ENCODE measurements at places on chromosomes 3 and 15. TPM values are rescaled to one million over a fixed set of nuclear protein-coding genes. Genes with fewer than 3 reads are reported as not detected.

ARRDC4 gene
- 0.37 TPM for total RNA-seq

USP4 gene
- 122 TPM for total RNA-seq

TMEM207 gene
- total RNA-seq = not detected

COPG1 gene
- total RNA-seq = 90.4 TPM

UCN2 gene
- total RNA-seq = not detected

SPESP1 gene
- not detected for total RNA-seq

SOX2 gene
- total RNA-seq = not detected

GRCh38 chr3:48566401-48566760 lies 2.8 kb upstream of the UCN2 start:
- no peak overlapping the region for H3K27ac ChIP-seq
- no peak overlapping the region for H3K4me3 ChIP-seq

- H3K36me3 ChIP-seq = no peaks in the 10 kb centered on the region
- H3K4me3 ChIP-seq = no peak overlapping the region
- no peak for DNase-seq
- no peaks in the 10 kb centered on the region for H3K27me3 ChIP-seq
- H3K4me1 ChIP-seq = no peaks in the 10 kb centered on the region
Observed at GRCh38 chr3:184465883-184466412, 86.1 kb downstream of the CHRD start.

DNA sequence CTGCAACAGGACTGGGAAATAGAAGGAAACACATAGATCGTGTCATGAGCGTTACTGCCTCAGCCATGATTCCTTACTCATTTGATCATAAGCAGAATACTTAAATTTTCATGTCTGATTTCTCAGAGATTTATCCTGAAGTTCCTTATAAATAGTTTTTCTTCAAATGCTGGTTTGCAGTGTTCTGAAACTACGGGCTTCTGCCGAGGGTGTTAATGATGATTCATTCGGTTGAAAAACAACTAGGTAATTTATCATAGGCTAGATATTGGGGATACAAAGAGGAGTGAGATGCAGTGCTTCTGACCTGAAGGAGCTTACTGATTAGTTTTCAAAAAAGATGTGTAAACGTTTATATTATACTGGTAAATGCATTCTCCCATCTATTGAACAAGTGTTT lies 428.9 kb downstream of the NLGN1 start:
- H3K27ac ChIP-seq = no peak overlapping the region
- H3K36me3 ChIP-seq = no peaks in the 10 kb centered on the region
- no peak for DNase-seq
- no peaks in the 10 kb centered on the region for H3K27me3 ChIP-seq
- no peak overlapping the region for H3K4me3 ChIP-seq
- H3K4me1 ChIP-seq = no peaks in the 10 kb centered on the region

DNA sequence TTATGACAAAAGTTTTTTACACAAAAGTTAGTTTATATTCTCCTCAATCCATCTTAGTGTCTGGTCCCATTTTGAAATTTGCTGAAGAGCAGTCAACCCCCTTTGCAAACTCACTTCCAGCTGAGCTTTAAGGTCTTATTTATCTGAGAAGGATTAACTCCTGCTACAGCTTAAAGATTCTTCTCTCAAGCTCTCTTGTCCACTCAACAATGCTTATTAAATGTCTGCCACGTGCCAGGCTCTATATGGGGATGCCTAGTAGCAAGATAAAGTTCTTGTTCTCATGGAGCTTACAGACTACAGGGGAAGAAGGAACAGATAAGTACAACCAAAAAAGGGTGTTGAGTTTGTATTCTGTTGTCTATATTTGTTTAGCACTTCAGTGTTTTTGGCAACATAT lies 18.7 kb downstream of the TMPRSS7 start:
- H3K27ac ChIP-seq = no peak overlapping the region
- H3K4me3 ChIP-seq = no peak overlapping the region
- no peaks in the 10 kb centered on the region for H3K4me1 ChIP-seq
- DNase-seq = no peak

- DNase-seq = peak; percentile 54
- peaks cover 84% of the 10 kb centered on the region for H3K36me3 ChIP-seq
- peaks cover 39% of the 10 kb centered on the region for H3K4me1 ChIP-seq
Observed at GRCh38 chr3:70982700-70983140, 600.8 kb downstream of the FOXP1 start.

- no peaks in the 10 kb centered on the region for H3K36me3 ChIP-seq
- no peak overlapping the region for H3K27ac ChIP-seq
Observed at GRCh38 chr3:120441776-120442175, 9.0 kb downstream of the FSTL1 start.

GRCh38 chr3:48219543-48219942 lies 3.8 kb upstream of the CAMP start:
- no peaks in the 10 kb centered on the region for H3K4me1 ChIP-seq
- H3K27ac ChIP-seq = no peak overlapping the region
- DNase-seq = no peak
- no peaks in the 10 kb centered on the region for H3K27me3 ChIP-seq
- H3K36me3 ChIP-seq = no peaks in the 10 kb centered on the region
- no peak overlapping the region for H3K4me3 ChIP-seq

DNA sequence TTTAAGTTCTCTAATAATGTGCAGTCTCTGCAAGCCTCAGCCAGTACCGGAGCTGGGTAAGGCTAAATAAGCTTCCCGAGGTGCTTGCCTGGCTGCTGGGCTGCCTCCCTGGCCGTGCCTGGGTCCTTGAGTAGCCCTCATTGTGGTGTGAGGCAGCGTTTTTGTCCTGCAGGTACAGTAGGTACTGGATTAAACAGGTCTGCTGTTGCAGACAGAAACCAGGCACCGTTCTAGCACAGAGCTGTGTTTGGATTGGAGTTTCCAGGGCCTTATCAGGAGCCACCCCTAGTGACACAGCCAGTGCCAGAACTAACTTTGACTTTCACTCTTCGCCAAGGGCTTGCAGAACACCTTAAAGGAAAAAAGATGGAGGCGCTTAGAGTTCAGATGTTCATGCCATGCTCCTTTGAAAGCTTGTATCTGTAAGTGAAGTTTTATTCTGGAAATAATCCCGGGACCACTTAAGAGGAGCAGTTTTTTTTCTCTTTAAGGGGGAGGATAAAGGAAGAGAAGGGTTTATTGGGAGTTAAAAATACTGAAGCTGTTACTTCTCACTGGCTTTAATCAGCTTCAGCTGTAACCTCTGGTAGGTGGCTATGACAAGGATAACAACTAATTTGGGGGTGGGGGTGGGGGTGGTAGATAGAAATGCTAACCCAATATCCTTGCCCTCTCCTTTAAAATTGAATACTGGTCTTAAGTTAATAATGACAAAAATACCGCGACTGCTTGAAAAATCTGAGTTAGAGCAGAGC lies 126.8 kb downstream of the MITF start:
- no peaks in the 10 kb centered on the region for H3K4me1 ChIP-seq
- H3K27ac ChIP-seq = no peak overlapping the region
- peaks cover 2% of the 10 kb centered on the region for H3K27me3 ChIP-seq
- H3K4me3 ChIP-seq = no peak overlapping the region
- no peak for DNase-seq

- no peak for DNase-seq
- no peaks in the 10 kb centered on the region for H3K4me1 ChIP-seq
- H3K27ac ChIP-seq = no peak overlapping the region
- no peaks in the 10 kb centered on the region for H3K27me3 ChIP-seq
Observed at GRCh38 chr3:126266291-126266840, 86.0 kb upstream of the ALDH1L1 start.

DNA sequence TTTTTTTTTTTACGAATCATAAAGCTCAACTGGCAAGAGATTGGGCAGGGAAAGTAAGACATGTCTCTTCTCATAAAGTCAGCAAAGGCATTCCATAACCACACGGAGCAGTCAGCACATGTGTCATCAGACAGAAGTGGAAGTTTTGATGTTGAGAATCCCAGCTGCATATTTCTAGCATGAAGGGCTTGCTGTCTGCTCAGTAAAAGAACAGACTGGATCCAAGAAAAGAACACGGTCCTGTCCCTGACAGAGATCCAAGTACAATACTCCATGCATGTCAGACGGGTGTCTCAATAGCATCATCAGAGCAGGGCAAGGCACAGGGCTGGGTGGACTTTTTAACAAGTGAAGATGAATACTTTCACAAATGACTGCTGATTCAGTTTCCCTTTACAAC lies 38.2 kb downstream of the ABI3BP start:
- H3K4me3 ChIP-seq = no peak overlapping the region
- no peaks in the 10 kb centered on the region for H3K4me1 ChIP-seq
- H3K36me3 ChIP-seq = no peaks in the 10 kb centered on the region
- no peaks in the 10 kb centered on the region for H3K27me3 ChIP-seq

DNA sequence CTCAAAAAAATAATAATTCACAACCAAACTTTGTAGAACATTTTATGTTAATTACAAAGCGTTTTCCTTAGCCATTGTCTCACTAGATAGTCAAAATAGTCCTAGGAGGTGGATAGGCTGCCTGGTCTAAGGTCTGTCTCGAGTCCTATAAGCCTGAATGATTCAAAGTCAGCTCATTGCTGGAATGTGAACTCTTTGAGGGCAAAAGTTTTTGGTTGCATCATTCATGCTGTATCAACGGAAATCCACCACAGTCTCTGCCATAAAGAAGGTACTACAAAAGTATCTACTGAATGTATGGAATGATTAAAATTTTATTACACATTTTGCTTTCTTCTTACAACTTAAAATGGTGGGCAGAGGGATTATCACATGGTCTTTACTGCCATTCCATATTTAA lies 387.3 kb upstream of the RARB start:
- no peak overlapping the region for H3K27ac ChIP-seq
- H3K27me3 ChIP-seq = no peaks in the 10 kb centered on the region
- no peaks in the 10 kb centered on the region for H3K4me1 ChIP-seq
- H3K36me3 ChIP-seq = no peaks in the 10 kb centered on the region
- DNase-seq = no peak
- H3K4me3 ChIP-seq = no peak overlapping the region

- H3K36me3 ChIP-seq = no peaks in the 10 kb centered on the region
- no peaks in the 10 kb centered on the region for H3K4me1 ChIP-seq
- no peak overlapping the region for H3K4me3 ChIP-seq
- DNase-seq = no peak
Observed at GRCh38 chr3:98500019-98500418, 2.5 kb downstream of the OR5K2 start.

DNA sequence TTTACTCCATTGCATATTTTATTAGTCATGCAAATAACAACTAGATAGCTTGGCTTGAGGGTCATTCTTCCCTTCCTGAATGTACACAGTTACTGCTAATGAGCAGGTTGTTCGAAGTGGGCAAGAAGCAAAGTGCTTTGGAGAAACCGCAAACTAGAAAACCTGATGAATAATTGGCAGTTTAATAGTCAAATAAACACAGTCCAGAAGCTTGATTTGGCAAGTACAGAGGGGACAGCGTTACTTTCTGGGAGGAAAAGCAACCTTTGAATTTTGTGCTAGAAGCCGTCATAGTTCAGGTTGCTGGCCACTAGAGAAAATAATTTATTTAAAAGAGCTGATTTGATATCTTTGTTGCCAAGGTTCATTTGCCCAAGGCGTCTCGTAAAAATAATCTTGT lies 94.9 kb downstream of the MFSD1 start:
- H3K4me3 ChIP-seq = no peak overlapping the region
- H3K27ac ChIP-seq = no peak overlapping the region
- no peak for DNase-seq
- no peaks in the 10 kb centered on the region for H3K36me3 ChIP-seq

GRCh38 chr3:19030522-19030839 lies 117.8 kb upstream of the KCNH8 start:
- no peak for DNase-seq

- H3K27ac ChIP-seq = no peak overlapping the region
- no peak for DNase-seq
- H3K36me3 ChIP-seq = no peaks in the 10 kb centered on the region
Observed at GRCh38 chr15:61318301-61318700, 89.2 kb upstream of the RORA start.

- DNase-seq = no peak
- H3K27ac ChIP-seq = no peak overlapping the region
- no peaks in the 10 kb centered on the region for H3K4me1 ChIP-seq
- no peaks in the 10 kb centered on the region for H3K27me3 ChIP-seq
Observed at GRCh38 chr3:105816833-105817232, 52.0 kb downstream of the CBLB start.

- no peaks in the 10 kb centered on the region for H3K4me1 ChIP-seq
- peaks cover 2% of the 10 kb centered on the region for H3K27me3 ChIP-seq
- DNase-seq = no peak
- no peak overlapping the region for H3K4me3 ChIP-seq
Observed at GRCh38 chr15:85831415-85832113, 36.8 kb upstream of the KLHL25 start.

GRCh38 chr3:165835431-165835830 lies 1.8 kb downstream of the BCHE start:
- H3K4me3 ChIP-seq = no peak overlapping the region
- DNase-seq = no peak
- H3K36me3 ChIP-seq = no peaks in the 10 kb centered on the region
- no peaks in the 10 kb centered on the region for H3K27me3 ChIP-seq
- no peak overlapping the region for H3K27ac ChIP-seq
- no peaks in the 10 kb centered on the region for H3K4me1 ChIP-seq

DNA sequence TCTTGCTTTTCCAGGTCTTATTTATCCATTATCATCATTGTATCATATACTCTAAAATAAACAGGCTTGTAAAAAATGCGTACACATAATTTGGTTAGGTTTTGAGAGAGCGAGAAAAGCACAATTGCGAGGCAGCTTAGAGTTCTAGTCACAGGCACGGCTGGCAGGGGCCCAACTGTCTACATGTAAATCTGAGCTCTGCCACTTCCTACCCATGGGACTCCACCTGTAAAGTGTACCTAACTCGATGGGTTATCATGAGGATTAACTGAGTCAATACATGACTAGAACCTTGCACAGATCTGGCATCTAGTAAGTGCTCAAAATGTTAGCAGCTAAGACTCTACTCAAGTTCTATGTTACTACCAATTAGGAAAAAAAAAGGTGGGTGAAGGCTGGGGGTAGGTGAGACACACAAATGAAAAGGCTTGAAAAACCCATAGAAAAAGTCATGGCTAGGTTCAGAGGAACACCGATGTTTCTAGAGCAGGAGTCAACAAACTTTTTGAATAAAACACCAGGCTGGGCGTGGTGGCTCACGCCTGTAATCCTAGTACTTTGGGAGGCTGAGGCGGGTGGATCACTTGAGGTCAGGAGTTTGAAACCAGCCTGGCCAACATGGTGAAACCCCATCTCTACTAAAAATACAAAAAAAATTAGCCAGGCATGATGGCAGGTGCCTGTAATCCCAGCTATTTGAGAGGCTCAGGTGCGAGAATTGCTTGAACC lies 36.2 kb downstream of the GLB1 start:
- H3K4me3 ChIP-seq = peak overlapping the region; percentile 68
- H3K27me3 ChIP-seq = no peaks in the 10 kb centered on the region
- peak; percentile 91 for DNase-seq
- peak overlapping the region; percentile 84 for H3K27ac ChIP-seq

DNA sequence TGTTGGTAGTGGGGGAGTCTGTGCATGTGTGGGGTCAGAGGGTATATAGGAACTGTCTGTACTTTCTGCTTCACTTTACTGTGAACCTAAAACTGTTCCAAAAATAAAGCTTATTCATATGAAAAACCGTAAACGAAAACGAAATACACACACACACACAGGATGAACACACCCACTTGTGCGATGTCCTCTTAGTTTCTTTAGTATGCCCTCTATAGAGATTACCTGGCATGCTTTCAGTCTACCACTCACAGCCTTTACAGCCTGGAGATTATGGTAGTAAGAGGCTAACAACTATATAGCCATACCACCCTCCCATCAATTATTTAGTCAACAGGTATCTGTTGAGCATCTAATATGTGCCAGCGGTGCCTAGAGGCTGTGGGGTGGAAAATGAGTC lies 60.0 kb upstream of the UBE3A start:
- no peaks in the 10 kb centered on the region for H3K36me3 ChIP-seq
- H3K4me1 ChIP-seq = no peaks in the 10 kb centered on the region
- no peak overlapping the region for H3K27ac ChIP-seq
- no peaks in the 10 kb centered on the region for H3K27me3 ChIP-seq

All from CD4-positive, CD25-positive, alpha-beta regulatory T cell (primary cell).